ENCODE measurements at places on chromosomes 12 and 14.
A peak's percentile ranks its signal among the peaks of the same experiment; 100 is the strongest.

DNA sequence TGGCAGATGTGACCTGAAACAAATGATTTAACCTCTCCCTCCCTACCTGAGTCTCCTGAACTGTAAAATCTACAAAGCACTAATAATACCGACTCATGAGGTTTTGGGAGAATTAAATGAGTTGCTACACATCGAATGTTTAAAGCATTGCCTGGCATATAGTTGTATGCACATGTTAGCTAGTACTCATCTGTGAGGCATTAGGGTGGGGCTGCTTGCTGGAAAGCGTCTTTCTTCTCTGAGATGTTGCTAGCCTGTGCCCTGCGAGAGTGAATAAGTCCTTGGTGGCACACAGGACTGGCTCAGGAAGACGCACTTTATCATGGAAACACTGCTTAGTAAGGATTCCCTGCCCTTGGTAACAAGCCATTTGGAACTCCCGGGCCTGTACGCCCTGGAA, 6.1 kb downstream of the RAPGEF3 start:
- DNase-seq, result no peak

DNA sequence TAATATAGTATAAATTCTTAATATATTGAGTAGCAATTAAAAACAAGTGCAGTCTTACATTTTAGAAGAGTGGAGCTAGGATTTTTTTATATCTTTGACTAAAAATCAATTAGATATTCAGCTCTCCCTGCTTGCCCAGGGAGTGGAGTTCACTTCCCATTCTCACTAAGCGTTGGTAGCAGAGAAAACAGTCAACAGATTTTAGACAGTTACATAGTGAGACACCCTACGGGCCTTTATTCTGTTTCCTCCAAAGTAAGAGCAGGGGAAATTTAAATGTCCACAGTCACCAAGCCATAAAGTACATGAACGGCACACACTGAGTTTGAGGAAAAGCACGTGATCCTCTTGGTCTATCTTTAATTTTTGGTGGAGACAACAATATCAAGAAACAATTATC, 131.6 kb upstream of the PLEKHG7 start:
- no peak for DNase-seq

- DNase-seq, result no peak
Measured at GRCh38 chr14:100824091-100824551, 1.8 kb upstream of the MEG3 start.

GRCh38 chr12:38669530-38669929, 235.9 kb downstream of the CPNE8 start:
- peak; percentile 79 for DNase-seq
